ENCODE measurements at places on chromosomes 1 and 21.

- no peak for DNase-seq
Observed at GRCh38 chr1:229907884-229908638, 159.0 kb upstream of the GALNT2 start.

DNA sequence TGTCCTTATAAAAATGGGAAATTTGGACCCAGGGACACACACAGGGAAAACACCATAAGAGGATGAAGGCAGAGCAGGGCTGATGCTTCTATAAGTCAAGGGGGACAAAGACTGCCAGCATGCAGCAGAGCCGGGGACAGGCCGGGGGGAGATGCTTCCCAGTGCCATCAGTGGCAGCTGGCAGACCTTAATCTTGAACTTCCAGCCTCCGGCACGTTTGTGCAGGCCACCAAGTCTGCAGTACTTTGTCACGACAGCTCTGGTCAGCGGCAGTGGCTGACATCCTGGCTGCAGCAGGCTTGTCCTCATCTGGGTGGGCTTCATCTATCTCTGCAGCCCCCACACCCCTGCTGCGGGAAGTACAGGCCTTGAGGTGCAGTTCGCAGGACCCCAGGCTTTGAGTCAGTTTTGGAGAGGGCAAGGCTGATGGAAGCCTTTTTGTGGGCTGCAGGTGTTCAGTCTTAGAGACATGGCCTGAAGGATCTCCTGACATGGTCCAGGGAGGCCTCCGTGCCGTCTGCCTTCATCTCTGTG is 186.0 kb downstream of the DYRK1A start:
- DNase-seq = no peak

DNA sequence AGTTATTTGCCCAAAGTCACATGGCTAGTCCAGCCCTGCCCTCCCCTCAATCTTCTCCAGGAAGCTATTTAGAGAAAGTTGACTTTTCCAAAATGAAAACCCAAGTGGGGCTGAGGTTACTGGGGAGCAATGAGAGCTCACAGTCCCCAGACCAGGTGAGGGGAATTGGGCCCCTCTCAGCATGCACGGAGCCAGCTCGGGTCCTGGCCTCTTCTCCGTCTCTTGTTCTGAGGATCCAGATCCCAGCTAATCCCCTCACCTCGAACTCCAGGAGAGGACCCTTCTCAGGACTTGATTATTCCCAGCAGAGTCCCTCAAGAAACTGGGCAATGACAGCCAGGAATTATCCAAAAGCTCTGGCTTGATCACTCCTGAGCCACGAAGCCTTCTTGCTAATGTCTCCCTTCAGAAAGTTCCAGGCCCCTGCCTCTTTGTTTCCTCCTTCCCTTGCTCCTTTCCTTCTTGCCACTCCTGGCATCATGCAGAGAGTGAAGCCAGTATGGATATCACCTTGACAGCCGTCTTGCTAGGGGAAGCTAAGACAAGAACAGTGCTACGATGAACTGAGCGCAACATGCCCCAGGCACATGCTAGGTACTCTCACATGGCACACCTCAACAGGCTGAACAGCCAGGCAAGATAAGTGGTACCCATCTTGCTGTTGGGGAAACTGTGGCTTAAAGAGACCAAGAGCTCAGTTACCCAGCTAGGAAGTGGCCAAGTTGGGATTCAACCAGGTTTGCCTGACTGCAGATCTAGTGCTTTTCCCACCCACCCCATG is 51.9 kb downstream of the KLHDC7A start:
- no peak for DNase-seq

GRCh38 chr1:239993366-239993765 is 98.3 kb upstream of the FMN2 start:
- DNase-seq = no peak

DNA sequence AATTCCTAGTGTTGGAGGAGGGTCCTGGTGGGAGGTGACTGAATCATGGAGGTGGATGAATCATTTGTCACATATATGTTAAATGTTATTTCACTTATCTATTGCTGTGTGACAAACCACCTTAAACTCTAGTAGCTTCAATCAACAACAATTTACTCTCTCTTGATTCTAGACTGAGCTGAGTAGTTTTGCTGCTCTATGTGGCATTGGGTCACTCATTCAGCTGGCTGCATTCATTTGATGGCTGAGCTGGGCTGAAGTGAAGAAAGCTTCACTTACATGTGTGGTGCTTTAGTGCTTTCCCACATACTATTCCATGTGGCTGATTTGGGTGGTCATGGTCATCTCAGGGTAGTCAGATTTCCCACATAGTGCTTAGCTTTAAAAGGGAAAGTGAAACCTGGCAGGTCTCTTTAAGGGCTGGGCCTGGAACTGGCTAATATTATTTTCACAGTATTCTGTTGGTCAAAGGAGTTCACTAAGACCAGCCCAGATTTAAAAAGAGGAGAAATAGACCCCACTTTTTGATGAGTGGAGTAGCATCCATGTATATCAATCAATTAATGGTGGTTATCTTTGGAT is 10.5 kb downstream of the DNAH14 start:
- DNase-seq = no peak

GRCh38 chr1:103457886-103458455 is 67.5 kb upstream of the RNPC3 start:
- DNase-seq = no peak

DNA sequence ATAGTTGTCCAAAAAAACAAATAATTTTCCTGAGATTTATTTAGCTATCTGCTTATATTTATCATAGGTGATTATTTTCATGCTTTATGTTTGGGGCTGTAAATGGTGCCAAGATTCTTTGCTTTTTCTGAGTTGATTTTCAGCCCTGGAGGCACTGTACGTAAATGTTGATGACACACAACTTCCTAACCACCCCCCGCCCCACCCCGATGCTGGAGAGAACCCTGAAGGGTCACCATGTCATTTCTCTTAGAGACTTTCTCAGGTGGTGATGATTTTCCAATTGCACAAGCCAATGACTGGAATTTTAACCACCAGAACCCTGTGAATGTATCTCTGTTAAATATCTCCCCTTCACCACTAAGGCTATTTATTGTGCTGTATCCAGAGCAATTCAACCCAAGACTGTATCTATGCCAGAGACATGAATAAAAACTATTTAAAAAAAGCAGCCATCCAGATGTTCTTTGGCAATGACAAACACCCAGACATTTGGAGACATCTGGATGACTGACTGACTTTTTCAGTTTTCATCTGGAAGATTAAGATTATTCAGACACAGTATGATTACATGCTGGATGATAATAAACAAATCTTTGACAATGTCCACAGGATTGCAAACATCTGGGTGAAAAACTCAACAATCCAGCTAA is 346.0 kb downstream of the LMX1A start:
- no peak for DNase-seq

DNA sequence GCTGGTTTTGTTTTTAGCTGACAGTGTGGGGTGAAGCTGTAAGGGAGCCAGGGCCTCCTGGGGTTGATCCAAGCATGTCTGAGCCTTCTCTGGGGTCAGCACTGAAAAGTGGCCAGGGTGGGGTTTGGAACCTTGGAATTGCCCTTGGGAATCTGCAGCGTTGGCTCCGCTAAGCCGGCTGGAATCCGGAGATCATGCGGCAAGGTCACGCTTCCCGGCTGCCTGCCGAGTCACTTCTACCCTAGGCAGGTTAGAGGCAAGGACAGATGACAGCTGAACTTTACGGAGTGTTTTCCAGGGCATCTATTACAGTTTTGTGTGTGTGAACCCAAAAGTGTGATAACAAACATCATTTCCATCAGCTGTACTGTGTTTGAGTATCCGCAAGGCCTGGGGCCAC is 17.1 kb downstream of the ABCG1 start:
- DNase-seq = no peak

GRCh38 chr1:147633759-147634158 is 36.6 kb downstream of the ACP6 start:
- DNase-seq = no peak

DNA sequence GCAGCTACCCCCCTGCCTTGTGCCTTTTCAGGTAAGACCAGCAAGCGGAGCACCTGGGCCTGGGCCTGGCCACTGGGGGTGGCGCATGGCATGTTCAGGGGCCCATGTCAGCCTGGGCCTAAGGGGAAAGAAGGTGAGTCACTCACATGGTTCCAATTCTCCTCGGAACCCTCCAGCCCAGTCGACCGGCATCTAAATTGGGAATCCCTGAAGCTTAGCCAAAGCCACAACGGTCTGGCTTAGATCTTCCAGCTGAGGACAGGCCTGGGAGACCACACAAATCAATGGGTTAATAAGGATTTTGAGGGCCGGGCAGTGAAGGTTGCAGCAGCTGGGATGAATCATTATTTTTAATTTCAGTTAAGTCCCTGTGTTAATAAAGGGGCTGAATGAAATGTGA is 145.1 kb upstream of the SMYD2 start:
- no peak for DNase-seq

GRCh38 chr1:59477286-59477685 is 180.4 kb downstream of the FGGY start:
- DNase-seq = no peak

GRCh38 chr1:214946615-214947014 is 135.9 kb upstream of the KCNK2 start:
- DNase-seq = no peak
